ENCODE measurements at places on chromosomes 16 and 17.

DNA sequence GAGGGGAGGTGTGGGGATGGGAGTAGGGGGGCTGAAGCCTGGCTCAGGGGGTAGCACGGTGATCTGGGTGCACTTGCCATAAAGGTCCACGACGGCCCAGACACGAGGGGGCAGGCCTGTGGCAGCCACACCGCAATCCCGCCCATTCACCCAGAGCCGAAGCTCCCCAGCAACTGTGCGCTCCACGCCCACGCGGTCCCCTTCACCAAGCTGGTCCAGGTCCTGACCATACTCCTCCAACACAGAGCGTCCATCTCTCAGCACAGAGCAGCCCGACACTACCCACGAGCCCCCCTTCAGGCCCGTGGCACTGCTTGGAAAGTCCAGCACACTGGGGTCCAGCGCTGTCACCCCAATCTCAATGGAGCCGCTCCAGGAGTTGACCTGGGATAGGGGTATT, 1.6 kb downstream of the NEURL4 start:
- no peak for DNase-seq

DNA sequence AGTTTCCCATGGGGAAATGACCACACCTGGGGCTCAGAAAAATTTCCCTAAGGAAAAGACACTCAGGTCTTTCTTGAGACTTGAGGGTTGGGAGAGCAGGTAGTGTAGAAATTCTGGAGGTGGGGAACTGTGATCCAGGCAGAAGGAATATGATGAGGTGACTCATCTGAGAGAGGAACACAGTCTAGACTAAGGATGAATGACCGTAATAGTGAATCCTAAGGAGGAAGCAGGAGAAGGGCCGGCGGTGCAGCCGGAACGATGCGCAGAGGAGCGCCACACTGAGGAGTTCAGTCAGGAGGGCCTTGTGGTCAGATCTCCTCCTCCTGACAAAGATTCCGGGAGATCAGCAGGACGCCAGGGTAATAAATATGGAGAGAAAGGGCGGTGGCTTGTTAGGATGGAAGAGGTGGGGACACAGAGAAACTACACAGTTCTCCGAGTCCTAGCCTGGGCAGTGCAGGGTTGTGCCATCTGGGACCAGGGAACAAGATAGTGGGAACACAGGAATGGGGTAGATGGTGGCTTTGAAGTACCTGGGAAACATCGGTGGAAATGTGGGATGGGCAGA, 135.6 kb downstream of the PARN start:
- DNase-seq, result no peak

DNA sequence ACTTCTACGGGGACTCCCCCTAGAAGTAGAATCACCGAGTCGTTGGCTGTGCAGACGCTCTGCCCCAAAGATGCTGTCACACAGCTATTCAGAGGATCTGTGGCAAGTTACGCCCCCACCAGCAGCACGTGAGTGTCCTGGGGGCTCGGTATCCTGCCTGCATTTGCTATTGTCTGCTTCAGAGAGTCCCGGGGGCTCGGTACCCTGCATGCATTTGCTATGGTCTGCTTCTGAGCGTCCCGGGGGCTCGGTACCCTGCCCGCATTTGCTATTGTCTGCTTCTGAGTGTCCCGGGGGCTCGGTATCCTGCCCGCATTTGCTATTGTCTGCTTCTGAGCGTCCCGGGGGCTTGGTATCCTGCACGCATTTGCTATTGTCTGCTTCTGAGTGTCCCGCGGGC, 23.8 kb upstream of the ZNF469 start:
- DNase-seq, result no peak

DNA sequence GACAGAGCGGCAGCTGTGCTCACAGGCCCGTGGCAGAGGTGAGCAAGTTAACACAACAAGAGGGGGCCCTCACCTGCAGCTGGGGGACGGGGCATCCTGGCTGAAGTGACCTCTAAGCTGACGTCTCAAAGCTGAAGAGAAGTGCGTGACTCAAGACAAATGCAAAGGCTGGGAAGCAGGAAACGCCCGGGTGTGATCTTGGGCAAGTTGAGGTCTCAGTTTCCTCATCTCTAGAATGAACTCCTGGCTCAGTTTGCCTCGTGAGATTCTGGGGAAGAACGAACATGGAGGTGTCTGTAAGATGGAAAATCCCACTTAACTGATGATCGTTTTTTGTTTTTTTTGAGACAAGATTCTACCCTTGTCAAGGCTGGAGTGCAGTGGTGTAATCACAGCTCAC, 40.1 kb upstream of the C1QL1 start:
- no peak for DNase-seq

DNA sequence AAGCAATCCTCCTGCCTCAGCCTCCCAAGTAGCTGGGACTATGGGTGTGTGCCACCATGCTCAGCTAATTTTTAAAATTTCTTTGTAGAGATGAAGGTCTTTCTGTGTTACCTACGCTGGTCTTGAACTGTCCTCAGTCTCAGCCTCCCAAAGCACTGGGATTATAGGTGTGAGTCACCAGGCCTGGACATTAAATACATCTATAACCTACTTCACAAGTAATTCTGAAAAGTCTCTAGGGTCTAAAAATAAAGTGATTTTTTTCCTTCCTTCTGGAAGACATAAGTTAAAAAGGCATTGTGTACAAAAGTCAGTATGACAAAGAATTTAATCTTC, 118.3 kb downstream of the PARN start:
- no peak for DNase-seq

DNA sequence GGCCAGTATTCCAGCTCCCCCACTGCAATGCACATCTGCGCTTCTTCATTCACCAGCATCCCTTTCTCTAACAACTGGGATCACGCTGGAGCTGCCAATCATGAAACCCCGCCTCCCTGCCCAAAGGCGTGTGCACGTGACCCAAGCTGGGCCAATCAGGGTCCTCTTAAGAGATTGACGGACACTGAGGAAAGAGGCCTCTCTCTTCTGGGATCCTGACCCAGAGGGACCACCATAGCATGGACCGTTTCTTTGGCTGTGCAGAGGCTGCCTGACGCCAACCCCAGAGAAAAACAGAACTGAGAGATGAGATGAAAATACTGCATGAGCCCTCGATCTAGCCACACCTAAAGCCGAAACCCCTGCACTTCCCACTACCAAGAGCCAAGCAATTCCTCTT, 32.0 kb downstream of the COTL1 start:
- DNase-seq, result no peak

DNA sequence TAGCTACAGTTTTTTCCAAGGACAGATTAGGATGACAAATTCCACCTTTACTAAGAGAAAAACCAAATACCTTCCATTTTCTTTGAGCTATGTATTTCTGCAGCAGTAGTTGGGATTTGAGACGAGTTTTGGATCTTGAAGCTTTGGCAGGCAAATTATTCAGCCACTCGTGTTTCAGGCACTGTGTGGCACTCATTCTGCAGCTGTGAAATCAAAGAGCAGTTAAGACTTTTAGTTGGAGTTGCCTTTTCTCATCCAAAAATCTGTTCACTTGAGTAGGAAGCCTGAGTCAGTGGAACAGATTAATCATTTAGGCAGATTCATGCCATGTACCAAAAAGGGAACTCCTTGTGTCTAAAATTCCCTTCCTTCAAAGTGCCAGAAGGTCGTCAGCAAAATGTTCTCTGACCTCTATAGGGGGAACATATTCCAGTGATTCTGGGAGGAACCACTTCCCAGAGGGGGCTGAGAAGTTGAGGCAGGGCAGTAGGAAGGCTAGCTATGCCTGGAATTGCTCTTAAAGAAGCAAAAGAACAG, 20.1 kb downstream of the ORC6 start:
- DNase-seq, result no peak

GRCh38 chr16:68762996-68763756, 26.1 kb downstream of the CDH1 start:
- no peak for DNase-seq

DNA sequence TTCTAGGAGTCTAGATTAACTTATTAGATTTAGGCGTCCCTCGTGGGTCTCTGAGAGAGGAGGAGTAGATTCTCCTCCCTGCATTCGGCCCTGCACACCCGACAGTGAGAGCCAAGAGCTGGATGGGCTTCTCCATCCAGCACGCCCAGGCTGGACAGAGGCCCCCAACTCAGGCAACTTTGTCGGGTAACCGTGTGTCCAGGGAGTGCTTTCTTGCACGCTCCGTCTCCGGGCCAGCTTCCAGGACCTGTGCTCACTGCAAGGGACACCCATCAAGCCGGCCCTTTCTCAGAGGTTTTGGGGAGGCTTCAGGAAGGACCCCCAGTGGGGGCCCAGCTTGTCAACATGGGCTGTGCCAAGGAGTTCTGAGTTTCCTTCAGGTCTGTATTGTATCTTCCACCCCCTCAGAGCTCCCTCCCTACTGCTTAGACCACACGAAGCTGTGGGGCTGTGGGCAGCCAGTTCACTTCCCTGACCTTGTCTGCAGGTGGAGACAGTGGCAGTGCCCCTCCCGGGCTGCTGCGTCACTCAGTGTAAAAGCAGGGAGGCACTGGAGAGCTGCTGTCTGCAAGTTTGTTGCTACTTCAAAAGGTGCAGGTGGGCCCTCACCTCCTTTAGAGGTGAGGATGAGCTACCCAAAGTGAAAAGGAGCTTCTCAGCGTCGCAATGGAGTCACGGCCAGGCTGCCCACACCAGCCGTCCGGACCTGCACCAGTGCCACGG, 24.0 kb upstream of the C16orf78 start:
- DNase-seq, result no peak

- no peak for DNase-seq
Measured at GRCh38 chr17:2071024-2071385, 16.1 kb downstream of the HIC1 start.

GRCh38 chr17:56979091-56979480, 1.2 kb downstream of the SCPEP1 start:
- no peak for DNase-seq

DNA sequence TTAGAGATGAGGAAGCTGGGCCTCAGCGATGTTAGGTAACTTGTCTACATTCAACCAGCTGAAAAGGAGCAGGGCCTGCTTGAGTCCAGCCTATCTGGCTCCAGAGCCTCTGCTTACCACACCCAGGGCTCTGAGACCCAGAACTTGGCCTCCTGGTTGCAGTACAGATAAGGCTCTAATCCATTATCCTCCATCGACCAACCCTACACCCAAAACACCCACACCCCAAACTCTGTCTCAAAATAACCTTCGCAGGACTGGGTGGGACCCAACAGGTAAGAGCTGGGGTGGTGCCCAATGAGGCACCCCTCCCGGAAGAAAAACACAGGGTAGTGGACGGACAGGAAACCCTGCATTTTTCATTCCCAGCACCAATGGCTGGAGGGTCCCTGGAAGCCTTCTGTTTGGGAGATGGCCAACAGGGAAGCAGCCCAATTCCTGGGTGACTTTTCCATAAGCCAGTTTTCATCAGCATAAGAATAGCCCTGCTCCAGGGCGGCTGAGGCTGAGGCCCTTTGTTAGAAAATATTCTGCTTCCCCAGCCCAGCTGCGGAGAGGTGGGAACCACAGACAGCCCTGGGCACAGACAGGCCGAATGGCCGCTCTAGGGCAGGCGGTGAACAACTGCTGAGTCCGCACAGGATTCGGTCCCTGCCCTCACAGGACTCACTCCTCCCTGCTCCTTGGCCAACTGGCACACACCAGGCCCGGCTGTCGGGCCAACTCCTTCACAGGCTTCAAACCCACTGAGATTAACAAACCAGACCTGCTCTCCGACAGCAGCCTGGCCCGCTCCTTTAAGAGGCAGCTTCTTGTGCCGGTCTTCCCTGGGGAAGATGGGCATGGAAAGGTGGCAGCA, 9.8 kb downstream of the SMIM5 start:
- no peak for DNase-seq

Measured in CD4-positive, alpha-beta T cell treated with Interleukin-2 at 100 ng/mL for 4 hours (primary cell).